Muscle of arm (tissue), 14 donors: ENCODE measurements at places on chromosomes 2 and 18. TPM values are rescaled to one million over a fixed set of nuclear protein-coding genes. Genes with fewer than 3 reads are reported as not detected.

ABCG8 gene
- polyA plus RNA-seq, result not detected

SPR gene
- polyA plus RNA-seq, result 4.3 TPM

FSIP2 gene
- 2.1 TPM for polyA plus RNA-seq

GRCh38 chr2:109145286-109145685, 16.3 kb downstream of the SH3RF3 start:
- no peak for DNase-seq

DAW1 gene
- polyA plus RNA-seq, result not detected

GRCh38 chr2:133271105-133271504, 297.2 kb downstream of the NCKAP5 start:
- no peak for DNase-seq

DNA sequence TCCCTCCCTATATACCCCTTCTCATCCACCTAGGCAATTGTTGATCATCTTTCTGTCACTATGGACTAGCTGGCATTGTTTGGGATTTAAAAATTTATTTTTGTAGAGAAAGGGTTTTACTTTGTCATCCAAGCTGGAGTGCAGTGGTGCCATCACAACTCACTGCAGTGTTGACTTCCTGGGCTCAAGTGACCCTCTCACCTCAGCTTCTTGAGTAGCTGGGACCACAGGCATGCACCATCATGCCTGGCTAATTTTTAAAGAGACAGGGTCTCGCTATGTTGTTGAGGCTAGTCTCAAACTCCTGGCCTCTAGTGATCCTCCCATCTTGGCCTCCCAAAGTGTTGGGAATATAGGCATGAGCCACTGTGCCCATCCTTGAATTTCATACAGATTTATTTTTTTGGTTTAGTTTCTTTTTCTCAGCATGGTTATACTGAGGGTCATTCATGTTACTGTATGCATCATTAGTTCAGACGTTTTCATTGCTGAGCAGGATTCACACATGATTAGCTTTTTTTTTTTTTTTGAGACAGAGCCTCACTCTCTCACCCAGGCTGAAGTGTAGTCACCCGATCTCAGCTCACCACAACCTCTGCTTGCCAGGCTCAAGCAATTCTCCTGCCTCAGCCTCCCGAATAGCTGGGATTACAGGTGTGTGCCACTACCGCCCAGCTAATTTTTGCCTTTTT, 8.6 kb upstream of the PCARE start:
- no peak for DNase-seq

DNA sequence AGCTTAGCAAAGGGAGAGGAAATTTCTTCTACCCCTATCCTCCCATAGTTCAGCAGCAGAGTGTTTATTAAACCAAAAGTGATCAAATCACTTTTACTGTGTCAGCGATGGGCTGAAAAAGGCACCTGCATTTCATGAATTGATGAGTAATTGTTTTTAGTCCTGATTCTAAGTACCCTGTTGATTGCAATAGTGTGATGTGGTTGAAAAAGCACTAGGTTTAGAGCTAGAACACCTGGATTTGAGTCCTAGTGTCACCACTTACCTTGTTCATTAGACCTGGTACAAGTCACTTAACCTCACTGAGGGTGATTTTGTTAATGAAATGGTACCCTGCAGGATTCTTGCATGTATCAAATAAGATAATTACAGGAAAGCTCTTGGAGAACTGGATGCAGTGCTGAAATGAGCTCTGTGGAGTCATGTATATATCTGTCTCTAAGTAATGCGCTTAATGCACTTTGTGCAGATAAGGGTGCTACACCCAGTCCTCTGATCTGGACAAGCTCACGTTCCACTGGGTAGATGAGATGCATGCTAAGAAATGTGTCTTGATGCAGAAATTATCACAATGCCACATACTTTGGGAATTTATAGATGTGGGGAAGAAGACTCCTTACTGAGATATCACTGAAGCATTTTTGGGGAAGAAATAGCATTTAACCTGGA, 289.6 kb downstream of the PARD3B start:
- DNase-seq, result no peak

- DNase-seq, result no peak
Observed at GRCh38 chr18:35746826-35747339, 165.3 kb downstream of the GALNT1 start.

DNA sequence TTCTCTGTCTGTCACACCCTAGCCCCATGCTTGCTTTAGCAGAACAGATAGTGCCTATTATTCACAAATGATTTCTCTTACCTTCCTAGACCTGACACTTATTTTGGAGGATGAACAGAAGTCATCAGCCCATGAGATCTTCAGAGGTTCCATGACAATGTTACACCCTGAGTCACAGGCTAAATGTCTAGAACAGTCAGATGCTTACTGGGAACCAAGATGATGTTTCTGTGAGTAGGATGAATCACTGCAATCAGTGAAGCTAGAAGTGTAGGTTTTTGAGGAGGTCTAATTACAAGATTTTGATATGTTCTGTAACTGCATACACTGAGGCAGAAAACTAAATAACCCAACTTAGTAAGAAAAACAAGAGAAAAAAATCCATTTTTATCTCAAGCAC, 123.0 kb upstream of the THUMPD2 start:
- no peak for DNase-seq
